Bronchial epithelial cell (primary cell): ENCODE measurements at places on chromosomes 11 and 22.

DNA sequence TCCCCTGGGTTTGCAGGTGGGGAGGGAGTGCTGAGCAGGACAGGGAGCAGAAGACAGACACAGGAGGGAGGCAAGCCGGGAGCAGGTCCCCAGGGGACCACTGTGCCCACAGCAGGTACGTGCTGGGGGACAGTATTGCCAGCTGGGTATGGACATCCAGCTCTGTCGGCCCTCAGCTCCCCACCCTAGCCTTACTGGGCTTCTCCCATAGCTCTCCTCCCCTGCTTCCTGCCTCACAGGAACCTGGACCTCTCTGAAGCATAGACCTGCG, 9.8 kb downstream of the LRRC74B start:
- no peak for DNase-seq

GRCh38 chr11:42524534-42525227, 787.1 kb upstream of the API5 start:
- peak; percentile 47 for DNase-seq

GRCh38 chr11:57491371-57492061, 24.0 kb downstream of the SLC43A1 start:
- no peak for DNase-seq

DNA sequence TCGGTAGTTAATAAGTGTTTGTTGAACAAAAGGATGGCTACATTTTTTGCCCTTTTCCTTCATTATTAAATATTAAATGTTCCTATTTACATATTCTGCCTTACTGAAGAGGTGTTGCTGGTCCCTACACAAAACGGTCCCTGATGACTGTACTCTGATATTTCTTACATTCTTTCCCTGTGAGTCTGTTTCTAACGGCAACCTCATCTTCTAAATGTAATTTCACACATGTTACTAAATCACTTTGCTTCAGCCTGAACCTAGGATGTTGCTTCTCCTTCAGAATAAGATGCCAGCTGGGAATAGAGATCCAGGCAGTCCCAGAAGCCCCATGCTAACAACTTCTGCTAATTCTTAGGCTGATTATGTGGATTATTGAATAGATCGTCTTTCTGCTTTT, 50.3 kb downstream of the SPON1 start:
- peak; percentile 36 for DNase-seq
